ENCODE measurements at places on chromosomes 5 and 9. TPM values are rescaled to one million over a fixed set of nuclear protein-coding genes. Genes with fewer than 3 reads are reported as not detected.

Gene MEIKIN
- not detected for total RNA-seq

Gene BTNL8
- total RNA-seq, result 0.09 TPM

Gene HACD4
- under 0.01 TPM for total RNA-seq

Gene COL27A1
- total RNA-seq, result 0.69 TPM

Gene MLANA
- total RNA-seq, result not detected

Gene LRRC19
- total RNA-seq, result not detected

Gene ARHGEF37
- 12.2 TPM for total RNA-seq

Data from dermis lymphatic vessel endothelial cell (primary cell).